Activated T-cell treated with anti-CD3 and anti-CD28 coated beads, Interleukin-2, amount 50 U/mL, for 4 hours (primary cell): ENCODE measurements at places on chromosomes 6 and 20. TPM values are rescaled to one million over a fixed set of nuclear protein-coding genes. Genes with fewer than 3 reads are reported as not detected.

Gene COL9A3
- 0.33 TPM for total RNA-seq

GRCh38 chr6:116929825-116930224 is 52.8 kb downstream of the RFX6 start:
- DNase-seq: no peak

Gene TMEM74B
- not detected for total RNA-seq

DNA sequence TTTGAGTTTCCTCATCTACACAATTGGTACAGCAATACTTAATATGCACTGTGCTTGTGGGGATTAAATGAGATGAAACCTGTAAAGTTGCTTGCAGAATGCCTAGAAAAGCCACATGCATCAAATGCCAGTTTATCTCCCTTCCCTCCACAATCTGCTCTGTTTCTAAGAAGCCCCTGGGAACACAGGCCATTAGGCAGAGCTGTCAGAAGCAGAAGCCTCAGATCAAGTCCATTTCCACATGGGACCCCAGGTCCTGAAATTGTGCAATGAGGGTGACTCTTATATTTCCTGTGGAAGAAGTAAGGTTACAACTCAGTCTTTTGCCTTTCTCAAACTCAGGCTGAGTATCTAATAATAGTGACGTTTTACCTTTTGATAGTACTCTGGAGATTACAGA is 737.4 kb downstream of the KIF16B start:
- DNase-seq: no peak

Gene SYNDIG1
- total RNA-seq: not detected

GRCh38 chr6:121823437-121823851 is 388.0 kb downstream of the GJA1 start:
- no peak for DNase-seq

GRCh38 chr6:5569491-5569890 is 308.2 kb downstream of the FARS2 start:
- DNase-seq: no peak
